ENCODE measurements at places on chromosomes 7 and 10.

DNA sequence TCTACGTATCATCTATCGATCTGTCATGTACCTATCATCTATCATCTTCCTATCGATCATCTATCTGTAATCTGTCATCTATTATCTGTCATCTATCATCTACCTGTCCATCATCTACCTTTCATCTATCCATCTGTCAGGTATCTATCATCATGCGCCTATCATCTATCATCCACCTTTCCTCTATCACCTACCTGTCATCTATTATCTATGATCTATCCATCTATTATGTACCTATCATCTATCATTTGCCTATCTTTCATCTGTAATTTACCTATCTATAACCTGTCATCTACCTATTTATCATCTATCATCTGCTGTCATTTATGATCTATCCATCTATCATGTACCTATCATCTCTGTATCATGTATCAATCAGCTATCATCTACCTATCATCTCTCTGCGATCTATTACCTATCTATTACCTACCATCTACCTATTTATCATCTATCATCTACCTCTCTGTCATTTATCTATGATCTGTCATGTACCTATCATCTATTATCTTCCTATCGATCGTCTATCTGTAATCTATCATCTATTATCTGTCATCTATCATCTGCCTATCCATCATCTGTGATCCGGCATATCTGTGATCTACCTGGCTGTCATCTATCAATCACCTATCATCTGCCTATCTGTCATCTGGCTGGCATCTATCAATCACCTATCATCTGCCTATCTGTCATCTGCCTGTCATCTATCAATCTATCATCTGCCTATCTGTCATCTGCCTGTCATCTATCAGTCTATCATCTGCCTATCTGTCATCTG is 1.6 kb upstream of the VIPR2 start:
- DNase-seq: no peak

- DNase-seq: no peak
Measured at GRCh38 chr10:97686301-97686961, 610 bp downstream of the AVPI1 start.

DNA sequence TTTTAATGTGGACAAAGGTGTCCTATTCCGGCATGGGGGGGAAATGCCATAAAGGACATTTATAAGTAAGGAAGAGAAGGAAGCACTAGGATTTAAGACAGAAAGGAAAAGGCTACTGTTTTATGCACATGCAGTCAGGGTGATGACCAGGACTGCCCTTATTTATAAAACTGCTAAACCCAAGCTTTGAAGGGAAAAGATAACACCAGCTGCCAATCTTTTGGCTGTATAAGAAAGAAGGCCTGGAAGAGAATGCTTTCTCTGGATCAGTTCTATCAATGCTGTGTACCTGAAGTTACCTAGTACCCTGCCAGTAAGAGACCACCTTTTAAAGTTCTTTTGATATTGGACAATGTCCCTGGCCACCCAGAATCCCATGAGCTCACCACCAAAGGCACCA is 59.2 kb downstream of the MINDY3 start:
- DNase-seq: no peak

- DNase-seq: no peak
Measured at GRCh38 chr7:46461334-46461777, 540.3 kb upstream of the IGFBP3 start.

- no peak for DNase-seq
Measured at GRCh38 chr7:134289423-134289822, 27.3 kb downstream of the SLC35B4 start.

GRCh38 chr7:1953199-1954190 is 279.2 kb downstream of the MAD1L1 start:
- DNase-seq: no peak

- DNase-seq: no peak
Measured at GRCh38 chr10:1270906-1271305, 214.7 kb downstream of the WDR37 start.

DNA sequence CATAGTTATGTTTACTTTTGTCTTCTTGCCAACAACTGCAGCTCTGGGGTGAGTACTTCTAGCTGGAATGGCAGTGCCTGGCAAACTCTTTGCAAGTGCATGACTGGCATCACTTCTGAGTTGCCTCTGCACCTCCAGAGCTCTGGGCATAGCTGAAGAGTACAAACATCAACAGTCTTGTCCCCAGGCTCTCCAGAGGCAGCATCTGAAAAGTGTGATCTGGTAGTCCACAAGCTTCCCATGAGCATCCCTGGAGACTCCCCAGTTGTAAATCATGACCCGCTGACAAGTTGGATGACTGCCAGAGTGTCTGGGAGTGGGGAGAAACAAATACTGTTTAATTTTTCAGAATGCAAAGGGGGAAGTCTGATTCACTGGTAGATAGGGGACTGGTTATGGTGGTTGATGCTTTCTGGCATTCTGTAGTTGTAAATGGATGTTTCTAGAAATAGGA is 138.9 kb upstream of the CDK13 start:
- DNase-seq: no peak

DNA sequence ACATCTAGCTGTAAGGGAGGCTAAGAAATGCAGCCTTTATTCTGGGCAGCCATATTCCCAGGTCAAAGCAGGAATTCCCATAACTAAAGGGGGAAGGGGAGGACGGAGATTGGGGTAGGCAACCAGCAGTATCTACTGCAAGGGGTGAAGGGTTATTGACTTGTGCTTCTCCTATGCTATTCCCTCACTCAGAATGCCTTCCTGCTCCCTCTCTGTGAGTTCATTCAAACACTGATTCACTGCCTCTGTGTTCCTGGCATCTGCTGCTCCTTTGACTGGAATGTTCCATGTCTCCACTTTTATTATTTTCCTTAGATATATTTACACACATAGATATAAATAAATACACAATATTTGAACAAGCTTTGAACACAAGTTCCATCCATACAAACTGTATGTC is 11.1 kb downstream of the HTR7 start:
- DNase-seq: no peak

- DNase-seq: no peak
Measured at GRCh38 chr7:155635817-155636216, 8.6 kb upstream of the RBM33 start.

DNA sequence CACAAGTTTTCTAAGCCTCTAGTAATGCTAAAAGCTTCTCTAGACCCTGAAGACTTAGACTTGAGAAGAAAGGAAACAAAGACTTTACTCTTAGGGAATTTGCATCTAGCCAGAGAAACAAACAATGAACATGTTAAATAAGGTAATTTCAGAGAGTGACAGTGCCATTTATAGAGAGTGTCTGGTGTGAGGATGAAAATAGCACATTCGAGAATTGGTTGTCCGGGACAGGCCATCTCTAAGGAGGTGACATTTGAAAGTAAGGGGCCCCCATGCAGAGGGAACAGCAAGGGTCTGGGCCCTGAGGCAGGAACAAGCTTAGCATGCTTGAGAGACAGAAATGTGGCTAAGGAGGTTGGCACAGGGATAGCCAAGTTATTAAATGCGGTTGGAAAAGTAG is 48.1 kb downstream of the ADAM22 start:
- no peak for DNase-seq

GRCh38 chr7:38798552-38799267 is 110.3 kb downstream of the VPS41 start:
- no peak for DNase-seq

- no peak for DNase-seq
Measured at GRCh38 chr10:11891776-11892486, 68.8 kb downstream of the PROSER2 start.

GRCh38 chr10:69968830-69969229 is 83.8 kb upstream of the MACROH2A2 start:
- no peak for DNase-seq

DNA sequence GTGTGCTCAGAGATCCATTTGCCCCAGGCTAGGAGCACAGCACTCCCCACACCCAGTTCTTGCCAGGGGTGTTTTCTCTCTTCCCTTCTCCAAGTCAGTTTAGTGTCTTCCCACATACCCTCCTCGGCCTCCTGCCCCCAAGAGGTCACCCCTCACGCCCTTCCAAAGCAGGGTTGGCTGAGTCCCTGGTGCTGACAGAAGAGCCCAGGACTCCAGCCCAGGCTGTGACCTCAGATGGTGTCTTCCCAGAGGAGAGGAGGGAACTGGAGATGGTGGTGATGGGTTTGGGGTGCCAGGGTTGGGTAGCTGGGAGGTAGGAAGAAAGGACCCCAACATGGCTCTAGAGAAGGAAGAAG is 19.8 kb downstream of the ZNF775 start:
- no peak for DNase-seq
